ENCODE measurements at places on chromosomes 6 and 20.

DNA sequence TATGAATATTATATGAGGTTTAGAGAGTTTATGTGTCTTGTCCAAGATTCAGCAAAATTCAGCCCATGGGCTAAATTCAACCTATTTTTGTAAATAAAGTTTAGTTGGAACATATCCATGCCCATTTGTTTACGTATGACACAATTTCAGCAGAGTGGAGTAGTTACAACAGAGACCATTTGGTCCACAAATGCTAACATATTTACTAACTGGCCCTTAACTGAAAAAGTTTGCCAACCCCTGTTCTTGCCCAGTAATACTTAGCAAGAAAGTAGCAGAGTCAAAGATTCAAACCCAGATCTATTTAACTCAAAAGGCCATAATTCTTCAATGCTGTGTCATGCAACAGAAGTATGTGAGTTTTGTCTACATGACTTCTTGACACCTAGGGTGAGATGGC is 561.0 kb downstream of the PTPRT start:
- no peak for DNase-seq

- no peak for DNase-seq
These were observed 178.0 kb upstream of the SASH1 start for GRCh38 chr6:148164645-148165044.

DNA sequence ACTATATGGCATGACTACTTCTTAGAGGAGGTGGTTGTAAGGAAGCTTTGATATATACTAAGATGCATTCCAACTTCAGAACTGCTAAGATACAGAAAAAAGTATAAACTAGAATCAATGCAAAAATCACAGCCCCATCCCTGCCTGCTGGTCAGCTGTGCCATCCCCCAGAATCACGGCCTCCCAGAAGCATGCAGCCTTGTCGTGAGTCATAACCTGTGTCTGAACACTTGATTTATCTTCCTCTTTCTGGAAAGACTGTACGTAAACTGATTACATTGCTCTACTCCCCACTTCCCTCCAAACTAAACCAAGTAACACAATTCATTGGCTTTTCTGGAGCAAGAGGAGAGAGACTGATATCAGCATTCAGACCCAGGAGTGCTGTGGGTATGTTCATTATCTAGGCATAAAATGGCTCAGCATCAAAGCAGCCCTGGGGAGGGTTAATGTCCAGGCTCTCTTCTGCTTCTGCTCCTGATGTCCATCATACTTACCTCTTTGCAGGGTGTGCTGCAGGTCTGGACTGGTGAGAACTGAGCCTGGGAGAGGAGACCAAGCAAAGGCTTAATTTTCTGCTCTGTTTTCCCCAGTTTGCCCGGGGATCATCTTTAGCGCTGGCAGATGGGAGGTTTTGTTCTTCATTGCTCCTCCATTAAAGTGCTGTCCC is 18.4 kb downstream of the SCP2D1 start:
- DNase-seq, result no peak

GRCh38 chr6:85997206-85997605 is 354.5 kb upstream of the SYNCRIP start:
- DNase-seq, result no peak

- no peak for DNase-seq
These were observed 29.3 kb upstream of the ZBTB24 start for GRCh38 chr6:109512271-109512817.

DNA sequence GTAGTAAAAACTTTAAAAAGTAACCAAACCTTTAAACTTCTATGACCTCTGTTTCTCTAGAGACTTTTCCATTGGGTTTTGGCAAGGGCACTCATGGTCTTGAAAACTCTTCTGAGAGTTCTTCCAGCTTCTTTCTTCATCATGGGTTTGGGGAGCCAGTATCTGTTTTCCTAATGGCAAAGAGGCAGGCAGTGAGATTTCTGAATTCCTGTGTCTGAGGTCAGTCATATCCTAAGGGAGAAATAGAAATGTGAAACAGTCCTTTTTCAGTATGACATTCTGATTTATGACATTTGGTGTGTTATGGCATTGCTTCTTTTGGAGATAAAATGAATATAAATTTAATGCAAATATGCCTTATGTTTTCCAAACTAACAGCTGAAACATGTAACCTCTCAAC is 518.5 kb upstream of the MARCKS start:
- no peak for DNase-seq

GRCh38 chr6:106557837-106558236 is 71.5 kb downstream of the RTN4IP1 start:
- no peak for DNase-seq

DNA sequence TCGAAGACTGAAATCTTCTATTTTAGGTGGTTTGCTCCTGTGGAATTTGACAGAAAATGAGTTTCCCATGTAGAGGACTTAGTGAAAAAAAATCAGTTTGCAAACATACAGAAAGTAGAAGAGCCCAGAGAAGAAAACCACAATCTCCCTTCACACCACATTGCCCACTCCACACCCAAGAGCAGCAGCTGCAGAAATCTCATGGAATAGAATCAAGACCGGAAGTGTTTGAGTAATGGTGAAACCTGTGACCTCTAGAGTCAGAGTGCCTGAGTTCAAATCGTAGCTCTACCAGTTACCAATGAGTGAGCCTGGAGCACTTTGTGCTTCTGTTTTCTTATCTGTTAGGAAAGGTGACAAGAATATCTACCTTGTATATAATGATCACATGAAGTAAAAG is 4.6 kb downstream of the SIRPG start:
- DNase-seq, result no peak

DNA sequence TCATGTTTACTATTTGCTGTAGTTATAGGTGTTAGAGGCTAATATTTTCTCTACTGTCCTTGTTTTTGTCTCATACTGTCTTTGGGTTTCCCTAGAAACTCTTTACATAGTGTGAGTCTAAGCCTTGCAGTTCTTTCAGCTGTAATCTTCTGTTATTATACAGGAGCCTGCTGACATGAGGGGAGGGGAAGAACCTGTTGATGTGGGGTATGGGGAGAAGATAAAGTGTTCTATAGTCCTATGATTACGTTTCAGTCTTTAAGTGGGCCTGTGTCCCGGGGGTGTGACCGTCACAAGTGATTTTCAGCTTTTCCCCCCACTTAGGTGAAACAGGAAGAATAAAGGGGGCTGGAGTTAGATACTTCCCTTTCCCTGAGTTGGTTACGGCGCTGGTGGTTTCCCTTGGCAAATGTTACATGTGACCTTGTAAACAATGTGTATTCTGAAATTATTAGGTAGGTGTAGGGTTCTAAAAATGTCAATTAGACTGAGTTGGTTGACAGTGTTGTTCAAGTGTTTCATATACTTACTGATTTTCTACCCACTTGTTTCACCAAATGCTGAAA is 41.3 kb downstream of the REV3L start:
- no peak for DNase-seq

GRCh38 chr6:47532981-47533585 is 55.5 kb downstream of the CD2AP start:
- DNase-seq, result no peak

GRCh38 chr6:143955971-143956370 is 52.1 kb downstream of the PLAGL1 start:
- no peak for DNase-seq

DNA sequence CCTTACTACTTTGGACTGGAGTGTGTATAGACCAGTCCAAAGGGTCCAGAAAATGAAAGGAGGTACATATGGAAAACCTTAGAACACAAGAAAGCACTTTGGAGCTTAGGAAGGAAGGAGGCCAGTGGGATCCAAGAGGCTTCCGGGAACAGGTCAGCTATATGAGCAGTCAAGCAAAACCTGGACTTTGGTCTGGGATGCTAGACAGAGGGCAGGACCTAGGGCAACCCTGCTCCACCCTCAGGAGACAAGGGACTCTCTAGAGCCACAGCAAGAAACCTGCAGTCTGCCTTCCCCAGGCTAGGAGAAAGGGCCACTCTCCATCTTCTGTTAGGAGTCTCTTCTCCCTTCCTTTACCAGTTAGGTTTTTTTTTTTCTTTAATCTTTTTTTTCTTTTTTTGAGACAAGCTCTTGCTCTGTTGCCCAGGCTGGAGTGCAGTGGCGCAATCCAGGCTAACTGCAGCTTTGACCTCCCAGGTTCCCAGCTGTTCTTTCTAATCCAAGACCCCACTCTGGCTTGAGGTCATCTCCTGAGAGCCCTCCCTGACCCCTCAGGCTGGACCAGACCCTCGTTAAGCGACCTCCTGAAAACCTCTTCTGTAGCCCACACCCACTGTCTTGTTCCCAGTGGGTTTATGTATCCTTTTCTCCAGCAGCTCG is 4.6 kb downstream of the KCNK5 start:
- DNase-seq, result no peak

- no peak for DNase-seq
These were observed 123.0 kb upstream of the RREB1 start for GRCh38 chr6:6984585-6985366.

GRCh38 chr6:32183483-32184083 is 470 bp downstream of the AGER start:
- DNase-seq, result no peak

GRCh38 chr6:30066082-30066481 is 916 bp upstream of the PPP1R11 start:
- DNase-seq, result no peak

DNA sequence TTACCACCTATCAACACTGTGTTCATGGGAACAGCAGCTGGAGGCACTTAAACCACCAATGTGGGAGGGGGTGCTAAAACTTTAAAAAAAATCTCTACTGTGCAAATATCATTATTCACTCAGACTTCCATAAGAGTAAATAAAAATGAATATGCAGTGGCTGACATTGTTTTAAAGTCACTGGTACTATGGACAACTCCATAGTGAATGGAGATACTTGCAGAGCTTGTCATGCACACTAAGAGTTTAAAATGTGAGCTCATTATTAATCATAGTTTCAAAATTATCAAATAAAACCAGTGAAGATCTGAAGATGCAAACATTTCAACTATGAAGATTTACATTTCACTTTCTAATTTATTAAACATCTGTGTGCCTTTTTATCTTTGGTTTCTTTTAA is 54.4 kb downstream of the RFX6 start:
- no peak for DNase-seq

DNA sequence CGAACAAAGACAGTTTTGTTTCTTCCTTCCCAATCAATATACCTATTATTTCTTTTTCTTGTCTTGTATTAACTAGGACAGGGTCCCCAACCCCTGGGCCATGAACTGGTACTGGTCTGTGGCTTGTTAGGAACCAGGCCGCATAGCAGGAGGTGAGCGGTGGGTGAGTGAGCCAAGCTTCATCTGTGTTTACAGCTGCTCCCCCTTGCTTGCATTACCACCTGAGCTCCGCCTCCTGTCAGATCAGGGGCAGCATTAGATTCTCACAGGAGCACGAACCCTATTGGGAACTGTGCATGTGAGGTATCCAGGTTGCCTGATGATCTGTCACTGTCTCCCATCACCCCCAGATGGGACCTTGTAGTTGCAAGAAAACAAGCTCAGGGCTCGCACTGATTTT is 151.9 kb downstream of the CDKAL1 start:
- DNase-seq, result no peak

DNA sequence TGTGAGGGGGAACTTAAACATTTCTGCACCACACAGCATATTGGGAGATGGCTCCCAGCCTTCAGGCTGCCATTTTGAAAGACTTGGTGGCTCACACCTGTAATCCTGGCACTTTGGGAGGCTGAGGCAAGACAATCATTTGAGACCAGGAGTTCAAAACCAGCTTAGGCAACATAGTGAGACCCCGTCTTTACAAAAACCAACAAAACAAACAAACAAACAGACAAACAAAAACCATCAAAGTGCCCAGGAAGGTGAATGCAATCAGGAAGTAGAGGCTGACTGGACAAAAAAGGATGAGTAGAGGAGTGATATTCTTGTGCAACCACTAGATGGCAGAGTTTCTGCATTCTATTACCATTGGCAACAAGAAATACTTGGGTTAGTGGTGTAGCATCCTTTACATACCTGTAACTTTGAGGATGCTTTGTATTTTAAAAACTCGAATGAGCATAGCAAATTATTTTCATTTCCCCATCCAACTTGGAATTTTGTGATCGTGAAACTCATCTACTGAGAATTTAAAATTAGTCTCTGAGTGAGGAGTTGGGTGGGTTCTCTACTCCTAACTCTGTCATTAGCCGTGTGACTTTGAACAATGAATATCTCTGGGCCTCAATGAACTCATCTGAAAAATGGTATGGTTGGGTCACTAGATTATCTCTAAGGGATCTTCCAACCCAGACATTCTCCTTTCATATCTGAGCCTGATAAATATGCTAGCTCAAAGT is 84.4 kb downstream of the CRYBG1 start:
- peak; percentile 8 for DNase-seq

DNA sequence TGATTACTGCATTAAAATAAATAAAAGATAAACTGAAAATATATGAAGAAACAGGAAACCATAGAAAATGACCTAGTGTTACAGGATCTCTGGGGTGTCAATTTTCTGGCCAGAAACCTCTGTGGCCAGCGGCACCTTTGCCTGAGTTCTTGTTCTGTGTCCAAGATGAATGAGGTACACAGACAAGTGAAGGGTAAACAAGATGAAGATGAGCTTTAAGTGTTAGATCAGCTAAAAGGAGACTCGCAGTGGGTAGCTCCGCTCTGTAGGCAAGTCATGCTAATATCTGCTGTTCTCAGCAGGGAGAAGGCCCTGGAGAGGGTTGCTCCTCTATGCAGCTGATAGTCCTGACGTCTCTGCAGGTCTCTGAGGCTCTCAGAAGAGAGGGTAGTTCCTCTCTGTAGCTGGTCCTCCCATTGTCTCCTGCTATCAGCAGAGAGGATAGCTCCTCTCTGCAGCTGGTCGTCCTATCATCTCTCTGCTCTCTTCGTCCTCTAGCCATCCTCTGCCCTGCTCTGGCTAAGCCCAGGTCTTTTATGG is 35.9 kb upstream of the TBC1D22B start:
- DNase-seq, result no peak

DNA sequence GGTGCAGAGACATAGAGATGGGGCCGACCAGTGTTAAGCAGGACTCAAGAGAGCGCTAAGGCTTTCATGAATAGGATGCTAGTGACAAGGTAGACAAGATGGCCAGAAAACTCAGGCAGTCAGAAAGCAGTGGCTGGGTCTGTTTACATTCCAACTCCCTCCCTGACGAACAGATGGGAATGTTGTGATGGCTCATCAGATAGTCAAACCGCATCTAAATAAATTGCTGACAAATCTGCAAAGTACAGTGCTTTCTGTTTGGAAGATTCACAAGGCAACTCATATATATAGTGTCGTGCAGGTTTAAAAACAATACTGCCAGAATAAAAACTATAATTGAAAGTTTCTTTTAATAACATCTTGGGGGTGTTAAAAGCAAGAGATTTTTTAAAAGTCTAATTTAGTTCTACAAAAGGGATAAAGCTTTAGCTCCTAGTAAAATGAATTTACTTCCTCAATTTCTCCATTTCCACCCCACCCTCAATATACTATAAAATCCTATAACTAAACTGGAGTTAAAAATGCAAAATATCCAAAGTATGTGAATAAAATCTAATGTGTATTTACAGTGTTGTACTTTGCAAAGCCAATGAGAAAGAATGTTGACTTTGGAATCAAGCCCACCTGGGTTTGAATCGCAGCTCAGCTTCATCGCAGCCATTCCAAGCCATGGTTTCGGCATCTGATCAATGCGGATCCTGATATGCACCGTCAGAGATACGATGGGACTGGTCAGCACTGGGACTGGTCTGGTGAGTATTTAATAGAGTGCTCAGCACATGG is 247.3 kb upstream of the PDE10A start:
- no peak for DNase-seq

- DNase-seq, result no peak
These were observed 20.5 kb downstream of the BPIFA2 start for GRCh38 chr20:33188421-33188820.
